CD4-positive, alpha-beta memory T cell (primary cell): ENCODE measurements at places on chromosomes 7 and 10.

- H3K27ac ChIP-seq: no peak overlapping the region
- H3K36me3 ChIP-seq: no peaks in the 10 kb centered on the region
- no peaks in the 10 kb centered on the region for H3K27me3 ChIP-seq
- no peaks in the 10 kb centered on the region for H3K4me1 ChIP-seq
Measured at GRCh38 chr7:104767826-104768536, 246.0 kb upstream of the KMT2E start.

GRCh38 chr10:88680958-88681357 is 16.7 kb downstream of the LIPF start:
- H3K4me1 ChIP-seq: no peaks in the 10 kb centered on the region
- DNase-seq: no peak
- no peak overlapping the region for H3K4me3 ChIP-seq
- no peaks in the 10 kb centered on the region for H3K36me3 ChIP-seq
- no peaks in the 10 kb centered on the region for H3K27me3 ChIP-seq

GRCh38 chr10:21514129-21514817 is 11.2 kb downstream of the SKIDA1 start:
- peaks cover 28% of the 10 kb centered on the region for H3K4me1 ChIP-seq
- H3K27ac ChIP-seq: no peak overlapping the region
- H3K36me3 ChIP-seq: no peaks in the 10 kb centered on the region

GRCh38 chr7:102426268-102427018 is 6.9 kb upstream of the ORAI2 start:
- DNase-seq: peak; percentile 77
- H3K36me3 ChIP-seq: no peaks in the 10 kb centered on the region
- H3K4me1 ChIP-seq: peaks cover 83% of the 10 kb centered on the region
- peak overlapping the region; percentile 49 for H3K4me3 ChIP-seq

- DNase-seq: no peak
- H3K4me3 ChIP-seq: no peak overlapping the region
- no peaks in the 10 kb centered on the region for H3K36me3 ChIP-seq
Measured at GRCh38 chr10:35927990-35928488, 285.9 kb upstream of the FZD8 start.

DNA sequence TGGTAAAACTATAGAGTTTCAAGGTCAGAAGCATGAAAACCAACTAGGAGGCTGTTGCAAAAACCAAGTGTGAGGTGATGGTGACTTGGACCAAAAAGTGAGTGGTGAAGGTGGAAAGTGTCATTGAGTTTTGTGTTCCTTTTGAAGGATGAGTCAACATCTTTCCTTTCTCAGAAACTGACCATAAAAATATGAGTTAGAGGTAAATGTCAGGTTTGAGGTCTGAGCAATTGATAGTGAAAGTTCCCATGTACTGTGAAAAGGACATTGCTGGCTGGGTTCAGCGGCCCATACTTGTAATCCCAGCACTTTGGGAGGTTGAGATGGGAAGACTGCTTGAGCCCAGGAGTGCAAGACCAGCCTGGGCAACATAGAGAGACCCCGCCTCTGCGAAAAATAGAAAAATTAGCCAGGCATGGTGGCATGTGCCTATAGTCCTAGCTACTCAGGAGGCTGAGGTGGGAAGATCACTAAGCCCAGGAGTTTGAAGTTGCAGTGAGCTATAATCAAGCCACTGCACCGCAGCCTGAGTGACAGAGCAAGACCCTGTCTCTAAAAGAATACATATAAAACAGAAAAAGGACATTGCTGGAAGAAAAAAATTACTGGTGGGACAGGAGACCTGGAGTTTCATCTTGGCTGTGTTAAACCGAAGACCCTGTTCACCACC is 89.3 kb upstream of the ARID5B start:
- no peaks in the 10 kb centered on the region for H3K4me1 ChIP-seq
- no peak overlapping the region for H3K4me3 ChIP-seq
- H3K36me3 ChIP-seq: no peaks in the 10 kb centered on the region
- no peaks in the 10 kb centered on the region for H3K27me3 ChIP-seq

DNA sequence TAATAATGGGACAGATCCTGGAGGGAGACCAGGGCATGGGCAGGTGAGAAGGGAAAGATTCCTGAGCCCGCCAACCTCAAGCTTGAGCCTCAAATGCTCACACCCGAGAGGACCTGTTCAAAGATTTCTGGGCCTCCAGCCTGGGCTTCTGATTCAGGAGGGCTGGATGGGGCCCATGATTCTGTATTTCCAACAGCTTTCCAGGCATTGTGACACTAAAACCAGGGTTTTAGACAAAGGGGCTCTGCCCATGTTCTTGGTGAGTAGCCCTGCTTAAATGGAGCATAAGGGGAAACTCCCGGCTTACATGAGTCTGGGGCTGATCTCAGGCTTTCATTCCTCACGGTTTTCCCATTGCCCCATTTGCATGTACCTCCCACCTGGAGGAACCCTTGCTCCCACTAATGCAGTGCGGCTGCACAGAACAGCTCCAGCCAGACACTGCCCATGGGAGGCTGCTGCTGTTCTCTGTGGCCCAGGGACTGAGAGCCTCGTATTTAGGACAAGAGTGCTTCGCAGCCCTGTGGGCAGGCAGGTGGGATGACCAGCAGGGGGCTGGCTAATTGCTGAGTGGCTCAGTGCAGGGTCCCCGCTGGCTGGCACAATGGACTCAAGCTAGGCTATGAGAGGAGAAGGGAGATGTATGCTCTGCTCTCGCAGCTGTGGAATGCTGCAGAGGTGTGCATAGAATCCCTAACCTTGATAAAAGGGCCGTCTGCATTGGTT is 135.3 kb upstream of the COBL start:
- DNase-seq: no peak
- H3K4me3 ChIP-seq: no peak overlapping the region
- H3K4me1 ChIP-seq: no peaks in the 10 kb centered on the region
- no peak overlapping the region for H3K27ac ChIP-seq
- no peaks in the 10 kb centered on the region for H3K27me3 ChIP-seq

DNA sequence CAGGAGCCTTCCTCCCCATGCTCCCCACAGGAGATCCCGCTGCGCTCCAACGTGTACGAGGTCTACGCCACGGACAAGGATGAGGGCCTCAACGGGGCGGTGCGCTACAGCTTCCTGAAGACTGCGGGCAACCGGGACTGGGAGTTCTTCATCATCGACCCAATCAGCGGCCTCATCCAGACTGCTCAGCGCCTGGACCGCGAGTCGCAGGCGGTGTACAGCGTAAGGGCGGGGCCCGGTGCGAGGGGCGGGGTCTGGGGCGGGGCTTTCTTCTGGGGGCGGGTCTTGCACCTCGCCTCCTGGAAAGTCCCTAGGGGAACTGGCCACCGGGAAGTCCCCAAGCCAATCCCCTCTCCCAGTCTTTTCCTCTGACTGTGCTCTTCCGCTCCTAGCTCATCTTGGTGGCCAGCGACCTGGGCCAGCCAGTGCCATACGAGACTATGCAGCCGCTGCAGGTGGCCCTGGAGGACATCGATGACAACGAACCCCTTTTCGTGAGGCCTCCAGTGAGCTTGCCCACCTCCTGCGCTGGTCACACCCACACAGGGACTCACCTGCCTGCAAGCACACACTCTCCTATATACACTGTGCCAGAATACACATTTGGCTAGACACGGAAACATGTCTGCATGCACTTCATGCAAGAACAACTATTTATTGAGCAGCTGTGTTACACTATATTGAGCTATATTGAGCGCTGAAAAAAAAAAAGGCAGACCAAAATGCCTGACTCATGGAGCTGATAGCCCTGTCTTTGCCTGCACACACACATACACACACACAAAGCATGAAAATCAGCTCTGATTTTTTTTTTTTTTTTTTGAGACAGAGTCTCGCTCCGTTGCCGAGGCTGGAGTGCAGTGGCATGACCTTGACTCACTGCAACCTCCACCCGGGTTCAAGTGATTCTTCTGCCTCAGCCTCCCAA is 32.7 kb upstream of the VSIR start:
- no peak for DNase-seq
- no peak overlapping the region for H3K27ac ChIP-seq
- no peaks in the 10 kb centered on the region for H3K27me3 ChIP-seq
- no peak overlapping the region for H3K4me3 ChIP-seq

DNA sequence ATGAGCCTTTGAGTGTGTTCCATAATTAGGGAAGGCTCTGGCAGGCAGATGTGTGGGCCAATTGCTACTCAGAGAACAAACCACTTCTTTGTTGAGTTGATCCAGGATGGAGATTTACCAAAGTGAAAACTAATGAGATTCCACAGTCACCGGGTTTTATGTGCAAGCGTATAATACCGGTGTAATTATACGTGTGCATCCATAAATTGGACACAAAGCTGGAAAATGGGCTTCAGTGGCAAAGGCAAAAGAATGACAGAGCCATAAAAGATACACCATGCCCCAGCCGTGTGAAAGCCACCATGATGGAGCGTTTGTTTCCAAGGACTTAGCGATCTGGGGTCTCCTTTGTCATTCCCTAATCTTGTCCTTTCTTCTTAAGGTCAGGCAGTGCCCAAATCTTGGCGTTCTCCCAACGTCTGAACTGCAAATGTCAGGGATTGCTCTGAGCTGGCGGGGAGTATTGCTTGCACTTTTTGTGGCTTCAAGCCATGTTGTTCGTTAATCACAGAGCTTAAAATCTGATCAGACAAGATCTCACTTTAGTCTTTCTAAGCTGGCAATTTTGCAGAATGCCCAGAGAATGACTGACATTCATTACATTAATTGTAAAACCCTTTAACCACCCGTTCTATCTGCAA is 70.1 kb downstream of the NPTX2 start:
- H3K4me3 ChIP-seq: no peak overlapping the region
- DNase-seq: no peak
- no peak overlapping the region for H3K27ac ChIP-seq
- no peaks in the 10 kb centered on the region for H3K27me3 ChIP-seq

GRCh38 chr7:22662556-22663356 is 64.2 kb upstream of the IL6 start:
- no peaks in the 10 kb centered on the region for H3K27me3 ChIP-seq
- H3K36me3 ChIP-seq: no peaks in the 10 kb centered on the region
- H3K4me3 ChIP-seq: no peak overlapping the region
- H3K27ac ChIP-seq: no peak overlapping the region
- no peaks in the 10 kb centered on the region for H3K4me1 ChIP-seq

- no peaks in the 10 kb centered on the region for H3K27me3 ChIP-seq
- no peaks in the 10 kb centered on the region for H3K4me1 ChIP-seq
- no peaks in the 10 kb centered on the region for H3K36me3 ChIP-seq
- no peak for DNase-seq
- no peak overlapping the region for H3K27ac ChIP-seq
Measured at GRCh38 chr7:40843338-40843985, 708.7 kb downstream of the SUGCT start.

GRCh38 chr10:81027223-81027622 is 489.5 kb downstream of the SH2D4B start:
- no peaks in the 10 kb centered on the region for H3K27me3 ChIP-seq
- no peak for DNase-seq
- no peak overlapping the region for H3K4me3 ChIP-seq
- H3K27ac ChIP-seq: no peak overlapping the region

- no peak overlapping the region for H3K27ac ChIP-seq
- no peak overlapping the region for H3K4me3 ChIP-seq
- DNase-seq: no peak
- no peaks in the 10 kb centered on the region for H3K36me3 ChIP-seq
Measured at GRCh38 chr7:7254319-7254718, 72.0 kb downstream of the C1GALT1 start.

DNA sequence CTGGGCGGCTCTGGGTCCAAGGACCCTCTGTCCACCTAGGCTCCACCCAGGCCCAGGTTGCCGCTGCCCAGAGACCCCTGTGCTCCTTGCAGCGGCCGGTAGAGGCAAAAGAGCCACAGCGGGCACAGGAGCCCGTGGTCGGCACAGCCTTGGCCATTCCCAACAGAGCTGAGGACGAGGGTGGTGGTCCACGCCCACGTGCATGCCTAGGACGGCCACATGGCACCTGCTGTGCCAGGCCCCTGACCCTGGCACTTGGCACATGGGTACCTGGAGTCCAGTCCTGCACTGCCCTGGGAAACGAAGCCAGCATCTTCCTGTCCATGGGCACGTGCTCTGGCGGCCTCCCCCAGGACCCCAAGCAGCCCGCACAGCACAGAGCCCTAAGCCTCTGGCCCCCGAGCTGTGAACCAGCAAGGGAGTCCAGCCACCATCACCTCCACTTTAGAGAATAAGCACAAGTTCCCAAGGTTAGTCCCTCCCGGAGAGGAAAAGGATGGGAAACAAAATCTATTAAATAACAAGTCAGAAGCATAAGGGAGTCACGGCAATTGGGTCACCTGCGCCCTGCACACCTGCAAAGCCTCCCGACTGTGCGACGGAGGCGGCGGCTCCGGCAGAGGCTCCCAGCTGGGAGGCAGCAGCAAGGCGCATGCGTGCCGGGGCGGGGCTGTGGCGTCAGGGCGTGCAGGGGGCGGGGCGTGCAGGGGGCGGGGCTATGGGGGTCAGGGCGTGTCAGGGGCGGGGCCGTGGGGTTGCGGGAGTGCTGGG is 59.1 kb downstream of the STK32C start:
- DNase-seq: peak; percentile 65
- no peak overlapping the region for H3K27ac ChIP-seq
- no peaks in the 10 kb centered on the region for H3K4me1 ChIP-seq
- H3K4me3 ChIP-seq: no peak overlapping the region
- no peaks in the 10 kb centered on the region for H3K27me3 ChIP-seq
- H3K36me3 ChIP-seq: no peaks in the 10 kb centered on the region

DNA sequence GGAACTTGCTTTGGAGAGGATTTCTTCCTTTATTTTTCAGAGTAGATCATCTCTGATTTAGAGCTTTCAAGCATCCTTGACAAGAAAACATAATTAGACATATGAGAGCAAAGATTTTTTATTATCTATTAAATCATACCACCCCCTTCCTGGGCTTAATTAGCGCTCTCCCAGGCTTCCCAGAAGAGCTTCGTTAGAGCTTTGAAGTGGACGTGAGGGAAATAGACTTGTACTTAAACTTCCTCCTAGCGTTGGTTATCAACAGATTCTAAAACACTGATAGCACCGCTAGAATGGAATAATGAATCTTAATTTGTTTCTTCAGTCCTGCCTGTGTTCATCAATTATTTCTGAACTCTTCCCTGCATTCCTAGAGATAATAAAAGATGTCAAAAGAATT is 173.9 kb upstream of the STK17A start:
- no peaks in the 10 kb centered on the region for H3K4me1 ChIP-seq
- H3K27ac ChIP-seq: no peak overlapping the region
- DNase-seq: no peak
- H3K27me3 ChIP-seq: no peaks in the 10 kb centered on the region

DNA sequence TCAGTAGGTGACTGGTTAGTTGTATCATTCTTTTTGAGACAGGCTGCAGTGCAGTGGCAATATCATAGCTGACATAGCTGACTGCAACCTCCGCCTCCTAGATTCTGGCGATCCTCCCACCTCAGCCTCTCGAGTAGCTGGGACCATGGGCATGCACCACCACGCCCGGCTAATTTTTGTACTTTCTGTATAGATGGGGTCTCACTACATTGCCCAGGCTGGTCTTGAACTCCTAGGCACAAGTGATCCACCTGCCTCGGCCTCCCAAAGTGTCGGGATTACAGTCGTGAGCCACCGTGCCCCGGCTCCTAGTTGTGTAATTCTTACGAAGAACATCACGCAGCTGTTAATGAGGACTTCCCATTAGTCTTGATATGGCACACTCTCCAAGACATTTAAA is 123.4 kb upstream of the VKORC1L1 start:
- H3K27me3 ChIP-seq: no peaks in the 10 kb centered on the region
- H3K27ac ChIP-seq: no peak overlapping the region
- DNase-seq: no peak
- no peak overlapping the region for H3K4me3 ChIP-seq
